ENCODE measurements at places on chromosomes 1 and 21.

DNA sequence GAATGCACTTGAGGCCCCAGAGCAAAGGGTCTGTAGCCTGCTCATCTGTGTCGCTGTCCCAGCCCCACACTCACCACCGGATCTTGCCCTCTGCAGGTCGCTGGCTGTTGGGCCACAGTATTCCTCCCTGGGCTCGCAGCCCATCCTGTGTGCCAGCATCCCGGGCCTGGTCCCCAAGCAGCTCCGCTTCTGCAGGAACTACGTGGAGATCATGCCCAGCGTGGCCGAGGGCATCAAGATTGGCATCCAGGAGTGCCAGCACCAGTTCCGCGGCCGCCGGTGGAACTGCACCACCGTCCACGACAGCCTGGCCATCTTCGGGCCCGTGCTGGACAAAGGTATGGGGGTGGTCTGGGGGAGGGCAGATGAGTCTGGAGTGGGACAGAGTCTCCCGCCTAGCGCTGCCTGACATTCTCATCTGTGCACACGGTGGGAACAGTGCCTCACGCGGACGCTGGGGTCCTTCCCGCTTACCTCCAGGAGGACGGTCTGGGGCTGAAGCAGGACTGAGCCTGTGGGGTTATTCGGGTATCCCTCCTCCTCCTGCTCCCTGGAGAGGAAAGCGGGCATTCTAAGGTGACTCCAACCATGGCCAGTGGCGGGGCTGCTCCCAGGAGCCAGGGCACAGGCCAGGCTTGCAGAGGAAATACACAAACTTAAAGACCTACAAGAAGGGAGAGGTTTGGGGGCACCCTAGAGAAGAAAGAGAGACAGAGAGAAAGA, 15.9 kb downstream of the WNT3A start:
- DNase-seq = no peak

DNA sequence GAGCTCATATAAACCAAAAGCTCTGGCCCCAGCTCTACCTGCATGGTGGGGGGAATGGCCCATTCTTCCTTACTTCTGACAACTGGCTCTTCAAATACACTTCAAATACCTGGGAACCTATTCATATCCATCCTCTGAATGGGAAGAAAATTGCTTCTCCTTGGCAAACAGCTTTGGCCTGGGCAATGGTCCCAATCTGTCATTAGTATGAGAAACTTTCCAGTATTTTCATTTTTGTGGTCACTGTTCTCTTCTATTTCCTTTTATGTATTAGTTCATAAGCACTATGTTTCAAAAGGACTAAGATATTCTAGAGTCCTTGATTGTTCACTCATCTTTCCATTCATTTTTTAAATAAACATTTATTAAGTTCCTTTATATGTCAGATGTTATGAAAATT, 5.2 kb upstream of the HSD3B2 start:
- DNase-seq = peak; percentile 5

- DNase-seq = peak; percentile 27
Observed at GRCh38 chr1:201419746-201420607, 1.6 kb downstream of the TNNI1 start.

DNA sequence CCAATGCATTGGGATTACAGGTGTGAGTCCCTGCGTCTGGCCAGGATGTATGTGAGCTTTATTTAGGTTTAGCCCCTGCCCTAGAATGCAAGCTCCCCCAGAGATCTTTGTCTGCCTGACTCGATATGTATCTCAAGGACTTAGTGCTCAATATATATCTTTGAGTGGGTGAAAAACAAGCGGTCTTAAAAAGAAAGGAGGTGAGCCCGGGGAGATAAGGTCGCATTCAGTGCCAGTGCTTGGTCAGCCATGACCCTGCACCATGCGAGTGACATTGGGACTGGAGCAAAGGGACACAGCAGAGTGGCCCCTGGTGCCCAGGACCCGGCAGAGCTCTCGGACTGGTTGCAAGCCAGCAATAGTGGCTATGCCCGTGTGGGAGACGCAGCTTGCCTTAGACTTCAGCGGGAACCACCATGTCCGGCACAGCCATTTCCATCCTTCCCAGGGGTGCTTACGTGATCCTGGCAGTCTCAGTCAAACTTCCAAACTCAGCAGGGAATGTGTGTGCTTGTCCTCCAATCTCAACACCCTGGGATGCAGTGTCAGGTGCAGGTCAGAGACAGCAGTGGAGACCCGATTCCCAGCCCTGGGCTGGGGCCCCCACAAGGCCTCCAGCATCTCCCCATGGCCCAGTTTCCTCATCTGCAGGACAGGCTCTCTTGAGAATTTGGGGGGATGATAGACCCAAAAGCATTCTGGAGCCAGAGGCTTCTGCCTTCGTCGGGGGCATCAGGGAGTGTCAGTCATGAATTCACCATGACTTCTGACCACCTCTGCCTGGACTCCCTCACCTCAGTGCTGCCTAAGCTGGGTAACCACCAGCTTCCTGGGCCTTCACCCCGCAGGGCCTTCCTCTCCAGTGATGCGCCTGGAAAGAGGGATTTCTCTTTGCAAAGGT, 1.8 kb downstream of the MX2 start:
- DNase-seq = no peak

GRCh38 chr1:241551759-241552638, 19.8 kb downstream of the KMO start:
- no peak for DNase-seq

- DNase-seq = no peak
Observed at GRCh38 chr1:38481871-38482826, 377.4 kb downstream of the RRAGC start.

DNA sequence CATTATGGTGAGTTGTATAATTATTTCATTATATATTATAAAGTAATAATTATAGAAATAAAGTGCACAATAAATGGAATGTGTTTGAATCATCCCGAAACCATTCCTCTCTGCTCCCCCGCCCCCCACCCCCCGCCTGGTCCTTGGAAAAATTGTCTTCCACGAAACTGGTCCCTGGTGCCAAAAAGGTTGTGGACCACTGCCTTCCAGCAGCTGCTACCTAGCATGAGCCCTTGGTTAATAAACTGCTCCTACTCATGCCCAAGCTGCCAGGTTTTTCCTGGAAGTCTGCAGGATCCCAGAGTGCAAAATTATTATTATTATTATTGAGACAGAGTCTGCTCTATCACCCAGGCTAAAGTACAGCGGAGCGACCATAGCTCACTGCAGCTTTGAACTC, 6.8 kb upstream of the IFNGR2 start:
- DNase-seq = no peak

DNA sequence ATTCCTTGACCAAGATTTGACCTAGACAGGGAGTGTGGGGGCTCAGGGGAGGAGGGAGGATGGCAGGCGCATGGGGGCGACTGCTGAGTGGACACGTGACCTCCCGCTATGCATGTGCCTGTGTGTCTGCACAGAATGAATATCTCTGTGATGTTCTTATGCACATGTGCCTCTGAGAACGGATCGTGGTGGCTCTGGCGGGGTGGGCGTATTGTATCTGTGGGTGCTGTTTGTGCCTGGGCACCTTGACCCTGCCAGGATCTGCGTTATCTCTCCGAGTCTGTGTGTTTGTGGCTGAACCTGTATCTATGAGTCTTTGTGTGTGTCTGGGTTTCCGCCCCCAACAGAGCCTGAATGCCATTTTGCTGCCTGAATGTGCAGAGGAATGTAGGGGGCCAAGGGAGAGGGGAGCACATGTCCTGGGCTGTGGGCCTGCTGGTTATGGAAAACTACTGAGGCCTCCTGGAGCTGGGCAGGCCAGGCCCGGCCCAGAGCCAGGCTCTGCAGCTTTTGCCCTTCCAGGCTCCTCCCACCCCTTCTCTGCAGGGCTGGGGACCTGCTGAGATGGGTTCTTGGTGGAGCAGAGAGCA, 102.5 kb downstream of the EBNA1BP2 start:
- no peak for DNase-seq

GRCh38 chr1:12326986-12327385, 97.2 kb downstream of the VPS13D start:
- DNase-seq = no peak

GRCh38 chr1:228463559-228464455, 23.4 kb upstream of the RNF187 start:
- peak; percentile 34 for DNase-seq

- DNase-seq = no peak
Observed at GRCh38 chr1:48644190-48644900, 132.3 kb downstream of the BEND5 start.

- DNase-seq = no peak
Observed at GRCh38 chr1:209741193-209741592, 14.7 kb upstream of the TRAF3IP3 start.

- DNase-seq = no peak
Observed at GRCh38 chr1:100796046-100796445, 76.5 kb downstream of the VCAM1 start.

- DNase-seq = no peak
Observed at GRCh38 chr1:117638759-117639158, 32.9 kb downstream of the TENT5C start.

DNA sequence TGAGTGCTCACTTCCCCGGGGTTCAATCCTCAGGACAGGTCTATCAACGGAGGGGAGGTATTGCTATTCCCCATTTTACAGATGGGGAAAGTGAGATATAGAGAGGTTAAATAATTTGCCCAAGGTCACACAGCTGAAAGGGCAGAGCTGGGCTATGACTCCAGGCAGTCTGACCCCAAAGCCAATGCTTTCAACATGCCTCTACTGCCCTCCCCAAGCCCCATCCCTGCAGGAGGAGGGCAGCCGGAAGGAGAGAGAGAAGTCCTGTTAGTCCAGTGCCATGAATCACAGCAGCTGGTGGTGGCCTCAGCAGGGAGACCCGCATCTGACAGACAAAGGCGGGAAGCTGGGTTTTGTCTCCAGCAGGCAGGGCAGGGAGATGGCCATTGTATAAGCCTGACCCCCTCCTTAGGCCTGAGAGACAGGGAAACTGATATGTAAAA, 20.0 kb upstream of the CLIC4 start:
- DNase-seq = peak; percentile 78

- peak; percentile 19 for DNase-seq
Observed at GRCh38 chr21:42574234-42575027, 60.8 kb downstream of the SLC37A1 start.

GRCh38 chr1:23522244-23522982, 8.6 kb downstream of the E2F2 start:
- DNase-seq = no peak

DNA sequence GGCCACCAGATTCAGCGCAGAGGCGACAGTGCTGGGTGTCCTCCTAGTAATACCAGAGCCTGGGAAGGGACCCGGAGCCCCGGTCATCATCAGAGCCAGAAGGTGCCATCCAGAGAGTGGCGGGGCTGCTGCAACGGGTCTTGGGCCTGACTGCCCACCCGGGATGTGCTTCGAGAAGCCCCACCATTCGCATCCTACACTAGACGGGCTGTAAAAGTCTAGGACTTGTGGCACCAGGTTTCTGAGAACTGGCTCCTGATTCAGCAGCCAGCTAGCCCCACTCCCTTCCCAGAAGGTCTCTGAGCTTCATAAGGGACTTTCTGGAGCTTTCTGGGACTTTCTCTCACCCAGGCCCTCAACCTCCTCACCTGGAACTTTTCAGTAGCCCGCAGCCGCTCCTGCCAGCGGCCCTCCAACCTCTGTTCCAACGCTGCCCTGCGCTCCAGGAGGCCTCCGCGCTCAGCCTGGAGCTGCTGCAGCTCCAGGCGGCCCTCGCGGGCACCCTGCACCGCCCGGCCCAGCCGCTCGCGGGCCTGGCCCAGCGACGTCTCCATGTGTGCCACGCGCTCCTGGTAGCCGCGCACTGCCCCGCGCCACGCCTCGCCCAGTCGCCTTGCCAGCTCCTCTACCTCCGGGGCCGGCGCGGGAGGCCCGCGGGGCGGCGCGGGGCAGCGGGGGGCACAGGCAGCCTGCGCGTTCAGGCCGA, 940 bp downstream of the NES start:
- DNase-seq = no peak

- DNase-seq = no peak
Observed at GRCh38 chr1:198326915-198327314, 170.1 kb downstream of the NEK7 start.

DNA sequence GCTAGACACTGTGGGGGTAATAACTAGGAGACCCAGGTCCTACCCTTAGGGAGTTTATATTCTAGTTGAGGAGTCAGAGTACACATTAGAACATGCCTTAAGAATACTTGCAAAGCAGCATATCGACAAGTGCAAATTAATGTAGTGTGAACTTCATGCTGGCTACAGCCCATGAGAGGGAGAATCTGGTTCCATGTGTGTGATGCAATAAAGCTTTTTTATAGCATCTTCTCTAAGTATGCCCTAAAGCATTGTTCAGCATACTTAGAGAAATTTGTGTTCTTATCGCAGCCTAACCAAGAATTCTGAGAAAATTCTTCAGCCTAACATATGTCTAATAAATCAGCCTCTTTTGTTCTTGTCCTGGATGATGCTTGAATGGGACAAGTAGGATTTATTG, 95.5 kb downstream of the SDCCAG8 start:
- DNase-seq = peak; percentile 9

GRCh38 chr1:73789965-73790364, 408.0 kb downstream of the LRRIQ3 start:
- no peak for DNase-seq

GRCh38 chr1:200976634-200977033, 46.9 kb downstream of the KIF21B start:
- no peak for DNase-seq

DNA sequence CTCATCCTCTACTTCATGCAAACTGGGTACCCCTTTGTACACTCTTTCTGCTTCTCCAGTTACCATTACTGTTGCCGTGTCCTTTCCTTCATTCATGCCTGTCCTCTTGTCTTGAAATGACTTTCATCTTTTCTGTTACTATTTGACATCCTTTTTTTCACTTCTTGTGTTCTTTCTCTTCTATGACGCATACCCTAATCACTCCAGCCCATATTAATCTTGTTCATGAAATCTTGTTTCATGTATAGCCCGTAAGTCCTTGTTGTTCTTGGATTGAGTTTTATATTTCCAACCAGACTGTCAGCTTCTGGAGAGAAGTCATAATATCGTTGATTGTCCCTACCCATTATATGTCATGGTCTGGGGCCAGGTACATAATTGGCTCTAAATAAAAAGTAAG, 126.1 kb downstream of the NOS1AP start:
- DNase-seq = no peak

GRCh38 chr1:96674915-96675314, 46.7 kb upstream of the PTBP2 start:
- no peak for DNase-seq

DNA sequence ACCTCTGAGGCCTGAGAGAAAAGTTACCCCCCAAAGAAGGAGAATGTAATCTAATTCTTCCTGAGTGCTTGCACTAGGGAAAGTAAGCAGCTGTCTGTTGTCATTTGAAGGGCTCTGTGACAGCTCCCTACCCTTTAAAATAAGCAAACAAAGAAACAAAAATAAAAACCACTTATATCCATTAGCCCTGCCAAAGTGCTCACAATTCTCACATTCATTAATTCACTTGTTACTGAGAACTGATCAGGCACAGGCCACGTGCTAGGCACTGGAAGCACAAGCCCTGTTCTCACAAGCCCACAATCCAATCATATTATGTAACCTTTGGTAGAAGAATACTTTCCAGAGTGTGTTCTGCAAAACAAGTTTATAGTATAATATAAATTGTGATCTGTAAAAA, 199.4 kb downstream of the ZC3H11B start:
- no peak for DNase-seq

DNA sequence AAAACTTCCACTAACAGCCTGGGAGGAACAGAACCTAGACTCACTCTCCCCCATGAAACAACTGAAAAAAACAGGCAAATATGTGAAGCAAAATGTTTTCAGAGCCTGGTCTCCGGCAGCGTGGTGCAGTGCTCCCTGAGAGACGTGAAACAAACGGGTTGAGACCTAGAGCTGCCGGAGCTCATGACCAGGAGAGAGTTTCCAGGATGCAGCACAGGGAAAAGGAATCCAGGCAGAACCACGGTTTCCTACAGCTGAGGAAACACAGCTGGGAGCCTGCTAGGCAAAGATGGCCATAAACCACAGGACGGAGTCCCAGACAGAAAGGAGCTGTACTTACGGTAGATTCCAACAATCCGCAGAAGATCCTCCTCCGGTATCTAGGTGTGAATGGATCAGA, 20.2 kb upstream of the SLC19A1 start:
- no peak for DNase-seq
